Activated CD4-positive, alpha-beta T cell treated with anti-CD3 and anti-CD28 coated beads for 36 hours (primary cell): ENCODE measurements at places on chromosomes 2 and 18.
A peak's percentile ranks its signal among the peaks of the same experiment; 100 is the strongest.

GRCh38 chr18:73164430-73164829 is 296.6 kb upstream of the NETO1 start:
- DNase-seq = no peak

- no peak for DNase-seq
These were observed 327.4 kb upstream of the CWC22 start for GRCh38 chr2:180334514-180334913.

- no peak for DNase-seq
These were observed 120.1 kb upstream of the CCDC195 start for GRCh38 chr2:224836263-224836662.

DNA sequence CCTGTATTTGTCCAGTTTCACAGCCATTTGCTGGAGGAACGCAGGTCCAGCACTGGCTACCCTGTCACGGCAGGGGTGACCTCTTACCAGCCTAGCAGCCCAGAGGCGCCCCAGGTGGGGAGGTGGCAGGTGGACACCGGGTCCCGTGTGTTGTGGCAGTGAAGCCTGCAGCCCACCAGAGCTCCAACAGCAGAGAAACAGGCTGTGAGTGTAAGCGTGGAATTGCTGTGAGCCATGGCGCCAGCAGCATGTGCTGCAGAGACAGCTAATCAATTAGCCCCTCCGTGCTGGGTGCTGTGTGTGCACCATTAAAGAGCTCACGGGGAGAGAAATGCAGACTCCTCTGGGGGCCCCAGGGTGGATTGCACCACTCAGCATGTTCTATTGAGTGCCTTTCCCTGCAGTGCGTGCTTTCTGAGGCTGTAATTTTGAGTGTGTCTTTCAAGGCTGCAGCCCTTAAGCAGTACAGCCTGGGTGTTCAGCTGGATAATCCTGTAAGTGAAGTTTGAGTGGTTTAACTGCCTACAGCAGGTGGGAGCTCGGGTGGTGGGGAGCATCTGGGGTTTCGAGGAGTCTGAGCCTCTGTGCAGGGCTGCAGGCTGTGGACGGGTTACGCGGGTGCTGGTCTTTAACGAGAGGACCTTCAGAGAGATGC is 15.9 kb downstream of the RTP5 start:
- DNase-seq = no peak

GRCh38 chr2:138010890-138011289 is 46.6 kb downstream of the HNMT start:
- no peak for DNase-seq

DNA sequence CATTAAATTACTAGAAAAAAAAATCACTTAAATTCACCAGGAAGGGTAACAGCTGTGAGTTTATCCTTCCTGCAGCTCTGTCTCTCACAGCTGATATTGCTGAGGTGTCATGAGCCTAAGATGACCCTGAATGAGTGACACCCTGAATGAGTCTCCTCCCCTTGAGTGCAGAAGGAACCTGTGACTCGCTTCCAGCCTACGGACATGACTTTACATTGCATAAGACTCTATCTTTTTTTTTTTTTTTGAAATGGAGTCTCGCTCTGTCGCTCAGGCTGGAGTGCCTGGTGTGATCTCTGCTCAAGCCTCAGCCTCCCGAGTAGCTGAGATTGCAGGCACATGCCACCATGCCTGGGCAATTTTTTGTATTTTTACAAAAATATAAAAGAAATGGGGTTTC is 14.1 kb downstream of the MRO start:
- peak; percentile 56 for DNase-seq
